Type B pancreatic cell (in vitro differentiated cells): ENCODE measurements at places on chromosomes 12 and 14.
A peak's percentile ranks its signal among the peaks of the same experiment; 100 is the strongest.

- peaks cover 34% of the 10 kb centered on the region for H3K36me3 ChIP-seq
- no peaks in the 10 kb centered on the region for H3K27me3 ChIP-seq
- no peak overlapping the region for H3K4me3 ChIP-seq
Measured at GRCh38 chr12:11727133-11727664, 77.7 kb downstream of the ETV6 start.

DNA sequence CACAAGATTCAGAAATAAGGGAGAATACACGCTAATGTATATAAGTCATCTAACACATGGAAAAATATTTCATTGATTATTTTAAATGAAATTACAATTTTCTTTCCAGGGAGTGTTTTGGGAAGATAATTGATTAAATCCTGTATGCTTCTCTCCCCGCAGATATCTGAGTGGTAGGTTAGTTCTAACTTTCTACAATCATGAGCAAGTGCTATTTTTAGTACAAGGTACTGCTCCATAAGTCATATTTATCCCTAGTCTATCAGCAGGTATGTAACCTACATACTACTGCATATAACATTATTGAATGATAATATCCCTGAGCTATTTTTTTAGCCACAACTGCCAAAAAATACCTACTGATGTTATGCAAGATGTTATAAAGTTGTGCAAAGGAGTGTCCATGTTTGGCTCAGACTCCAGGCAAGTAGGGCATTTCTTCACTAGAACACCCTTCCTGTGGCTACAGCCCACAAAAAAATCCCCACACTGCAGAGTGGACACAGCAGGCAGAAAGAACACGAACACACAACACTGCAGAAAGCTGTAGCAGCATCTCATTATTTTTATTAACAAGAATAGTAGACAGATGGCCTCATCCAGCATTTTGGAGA lies 87.0 kb downstream of the SEC23A start:
- DNase-seq, result no peak
- peaks cover 5% of the 10 kb centered on the region for H3K36me3 ChIP-seq
- no peaks in the 10 kb centered on the region for H3K4me1 ChIP-seq
- no peaks in the 10 kb centered on the region for H3K27me3 ChIP-seq
- no peak overlapping the region for H3K27ac ChIP-seq
- H3K4me3 ChIP-seq, result no peak overlapping the region

- no peak for DNase-seq
- H3K4me1 ChIP-seq, result peaks cover 19% of the 10 kb centered on the region
- H3K4me3 ChIP-seq, result no peak overlapping the region
- H3K27me3 ChIP-seq, result peaks cover 4% of the 10 kb centered on the region
- no peaks in the 10 kb centered on the region for H3K36me3 ChIP-seq
- no peak overlapping the region for H3K27ac ChIP-seq
Measured at GRCh38 chr14:71753976-71754375, 178.3 kb upstream of the RGS6 start.

DNA sequence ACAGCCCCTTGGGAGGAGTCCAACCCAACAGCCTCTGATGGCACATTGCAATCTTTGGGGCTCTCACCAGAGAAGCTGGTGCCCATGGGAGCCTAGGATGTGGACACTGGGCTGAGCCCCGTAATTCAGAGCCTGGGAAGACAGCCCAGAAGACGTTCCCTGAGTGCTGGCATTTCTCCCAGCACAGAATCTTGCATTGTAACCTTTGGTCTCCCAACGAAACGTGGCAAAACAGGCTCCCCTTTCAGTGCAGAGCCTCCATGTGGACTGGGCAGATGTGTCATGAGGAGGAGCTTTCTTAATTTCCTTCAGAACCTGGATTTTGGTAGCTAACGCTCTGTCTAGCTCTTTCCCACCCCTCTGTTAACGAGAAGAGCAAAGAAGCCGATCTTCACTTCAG lies 26.3 kb downstream of the BATF start:
- no peak overlapping the region for H3K4me3 ChIP-seq
- no peak for DNase-seq
- peaks cover 6% of the 10 kb centered on the region for H3K4me1 ChIP-seq
- H3K27ac ChIP-seq, result no peak overlapping the region

GRCh38 chr12:11105546-11105945 lies 13.4 kb upstream of the TAS2R43 start:
- no peak overlapping the region for H3K4me3 ChIP-seq
- H3K36me3 ChIP-seq, result peaks cover 64% of the 10 kb centered on the region
- no peak overlapping the region for H3K27ac ChIP-seq
- no peaks in the 10 kb centered on the region for H3K27me3 ChIP-seq
- no peak for DNase-seq

DNA sequence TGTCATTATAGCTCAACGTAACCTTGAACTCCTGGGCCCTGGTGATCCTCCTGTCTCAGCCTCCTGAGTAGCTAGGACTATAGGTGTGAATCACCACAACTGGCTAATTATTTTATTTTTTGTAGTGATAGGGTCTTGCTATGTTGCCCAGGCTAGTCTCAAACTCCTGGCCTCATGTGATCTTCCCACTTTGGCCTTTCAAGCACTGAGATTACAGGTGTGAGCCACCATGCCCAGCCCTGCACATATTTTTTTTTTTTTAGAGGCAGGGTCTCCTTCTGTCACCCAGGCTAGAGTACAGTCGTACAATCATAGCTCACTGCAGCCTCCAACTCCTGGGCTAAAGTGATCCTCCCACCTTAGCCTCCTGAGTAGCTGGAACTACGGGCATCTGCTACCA lies 8.9 kb downstream of the TMEM116 start:
- peaks cover 3% of the 10 kb centered on the region for H3K36me3 ChIP-seq
- no peak overlapping the region for H3K4me3 ChIP-seq
- peaks cover 10% of the 10 kb centered on the region for H3K4me1 ChIP-seq
- no peak for DNase-seq
- H3K27ac ChIP-seq, result no peak overlapping the region
- H3K27me3 ChIP-seq, result no peaks in the 10 kb centered on the region

- H3K27me3 ChIP-seq, result peaks cover 19% of the 10 kb centered on the region
- no peak overlapping the region for H3K4me3 ChIP-seq
- H3K4me1 ChIP-seq, result no peaks in the 10 kb centered on the region
- no peak for DNase-seq
- no peaks in the 10 kb centered on the region for H3K36me3 ChIP-seq
- H3K27ac ChIP-seq, result no peak overlapping the region
Measured at GRCh38 chr14:72588521-72588920, 305.4 kb downstream of the DPF3 start.

DNA sequence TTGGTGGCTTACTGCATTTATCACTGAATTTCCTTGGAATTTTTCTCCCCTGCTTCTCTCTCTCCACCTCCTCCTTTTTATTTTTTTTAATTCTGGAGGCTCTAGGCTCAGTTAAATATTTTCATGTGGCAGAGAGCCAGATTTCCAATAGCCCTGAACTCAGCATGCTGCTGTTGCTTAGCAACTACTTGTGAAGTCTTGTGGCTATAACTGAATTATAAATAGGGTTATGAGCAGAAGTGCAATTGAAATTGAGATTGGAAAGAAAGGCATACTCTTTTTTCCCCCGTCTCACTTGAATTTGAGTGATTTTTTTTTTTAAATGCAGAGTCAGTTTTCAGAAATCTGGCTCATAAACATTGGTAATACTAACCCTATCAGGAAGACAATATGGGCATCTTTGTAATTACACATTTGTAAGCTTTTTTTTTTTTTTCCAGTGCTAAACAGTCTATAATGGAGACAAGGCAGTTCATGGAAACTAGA lies 38.3 kb downstream of the ATF7IP start:
- no peaks in the 10 kb centered on the region for H3K27me3 ChIP-seq
- H3K4me3 ChIP-seq, result peak overlapping the region; percentile 19

DNA sequence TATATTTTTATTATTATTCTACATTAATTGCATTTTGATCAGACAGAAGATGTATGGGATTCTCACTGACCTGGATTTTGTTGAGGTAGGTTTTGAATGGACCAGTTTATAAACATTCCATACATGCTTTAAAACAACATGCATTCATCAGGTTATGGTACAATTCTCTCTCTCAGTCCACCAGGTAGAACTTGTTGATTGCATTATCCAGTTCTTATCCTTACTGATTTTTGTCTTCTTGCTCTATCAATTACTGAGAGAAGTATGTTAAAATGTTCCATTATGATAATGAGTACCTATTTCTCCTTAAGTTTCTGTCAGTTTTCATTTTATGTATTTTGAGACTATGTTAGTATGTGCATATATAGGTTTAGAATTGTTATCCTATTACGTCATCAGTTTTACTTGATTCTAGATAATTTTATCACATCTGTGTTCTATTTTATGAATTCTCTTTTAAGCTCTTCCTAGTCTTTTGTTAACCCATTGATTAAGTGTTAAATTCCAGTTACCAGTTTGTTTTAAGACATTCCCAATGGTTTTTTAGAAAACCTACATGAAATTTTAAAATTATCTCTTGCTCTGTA lies 50.6 kb downstream of the EP400 start:
- no peak overlapping the region for H3K27ac ChIP-seq
- H3K27me3 ChIP-seq, result no peaks in the 10 kb centered on the region
- no peak for DNase-seq
- peaks cover 4% of the 10 kb centered on the region for H3K36me3 ChIP-seq
- H3K4me3 ChIP-seq, result no peak overlapping the region

- peak overlapping the region; percentile 89 for H3K27ac ChIP-seq
- no peak for DNase-seq
- no peaks in the 10 kb centered on the region for H3K27me3 ChIP-seq
- peak overlapping the region; percentile 51 for H3K4me3 ChIP-seq
Measured at GRCh38 chr12:115872212-115872611, 405.3 kb downstream of the MED13L start.

- DNase-seq, result no peak
- no peaks in the 10 kb centered on the region for H3K4me1 ChIP-seq
- no peaks in the 10 kb centered on the region for H3K27me3 ChIP-seq
- H3K36me3 ChIP-seq, result no peaks in the 10 kb centered on the region
- no peak overlapping the region for H3K27ac ChIP-seq
Measured at GRCh38 chr14:49220492-49220891, 365.7 kb downstream of the RPS29 start.

- H3K27me3 ChIP-seq, result no peaks in the 10 kb centered on the region
- H3K4me1 ChIP-seq, result no peaks in the 10 kb centered on the region
- peaks cover 7% of the 10 kb centered on the region for H3K36me3 ChIP-seq
- H3K4me3 ChIP-seq, result no peak overlapping the region
Measured at GRCh38 chr12:57803319-57803893, 15.1 kb downstream of the AVIL start.

GRCh38 chr14:72786378-72787350 lies 107.2 kb downstream of the DPF3 start:
- DNase-seq, result peak; percentile 43
- no peak overlapping the region for H3K4me3 ChIP-seq

- H3K4me3 ChIP-seq, result peak overlapping the region; percentile 26
- H3K4me1 ChIP-seq, result peaks cover 27% of the 10 kb centered on the region
- no peaks in the 10 kb centered on the region for H3K27me3 ChIP-seq
- no peak for DNase-seq
- H3K36me3 ChIP-seq, result peaks cover 33% of the 10 kb centered on the region
Measured at GRCh38 chr14:69643430-69644200, 32.2 kb downstream of the SUSD6 start.

- H3K4me3 ChIP-seq, result no peak overlapping the region
- H3K36me3 ChIP-seq, result peaks cover 4% of the 10 kb centered on the region
- no peak for DNase-seq
- no peak overlapping the region for H3K27ac ChIP-seq
- H3K4me1 ChIP-seq, result no peaks in the 10 kb centered on the region
Measured at GRCh38 chr12:3677609-3678008, 75.3 kb downstream of the CRACR2A start.

DNA sequence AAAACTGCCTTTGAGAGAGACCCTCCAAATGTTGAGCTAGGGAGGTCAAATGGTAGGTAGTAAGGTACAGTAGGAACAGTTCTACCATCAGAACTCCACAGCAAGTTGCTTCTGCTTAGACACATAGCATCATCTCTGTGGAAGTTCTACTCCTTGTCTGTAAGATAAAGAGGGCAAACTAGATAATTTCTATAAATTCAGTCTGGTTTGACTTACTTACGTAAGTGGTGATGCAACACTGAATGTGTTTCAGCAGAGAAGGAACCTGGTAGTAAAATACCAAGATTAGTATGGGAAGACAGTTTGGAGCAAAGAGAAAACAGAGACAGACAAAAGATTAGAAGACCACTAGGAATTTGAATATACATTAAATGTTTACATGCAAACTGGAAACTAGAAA lies 42.0 kb downstream of the KITLG start:
- H3K36me3 ChIP-seq, result peaks cover 17% of the 10 kb centered on the region
- no peak overlapping the region for H3K27ac ChIP-seq
- H3K4me3 ChIP-seq, result no peak overlapping the region
- H3K4me1 ChIP-seq, result no peaks in the 10 kb centered on the region
- no peak for DNase-seq
- H3K27me3 ChIP-seq, result peaks cover 3% of the 10 kb centered on the region

GRCh38 chr12:85266356-85266755 lies 13.7 kb upstream of the ALX1 start:
- no peak overlapping the region for H3K27ac ChIP-seq
- H3K4me3 ChIP-seq, result no peak overlapping the region
- DNase-seq, result no peak
- H3K36me3 ChIP-seq, result no peaks in the 10 kb centered on the region
- peaks cover 14% of the 10 kb centered on the region for H3K27me3 ChIP-seq

DNA sequence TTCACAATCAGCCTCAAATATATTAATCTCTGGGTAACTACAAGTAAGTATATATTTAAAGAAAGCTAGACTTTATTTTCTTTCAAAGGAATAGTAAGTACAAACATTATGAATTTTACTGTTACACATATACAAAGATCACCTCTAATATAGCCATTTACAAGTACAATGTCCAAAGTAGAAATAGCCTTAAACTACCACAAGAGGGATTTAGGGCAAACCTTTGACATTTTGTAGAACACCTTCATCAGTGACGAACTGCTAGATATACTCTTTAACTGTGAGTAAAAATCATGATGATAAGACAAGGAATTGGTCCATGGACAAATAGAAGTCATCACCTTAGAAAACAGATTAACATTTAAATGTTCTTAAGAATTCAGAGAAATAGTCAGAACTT lies 69.8 kb downstream of the CNTN1 start:
- H3K36me3 ChIP-seq, result no peaks in the 10 kb centered on the region
- no peaks in the 10 kb centered on the region for H3K27me3 ChIP-seq
- DNase-seq, result no peak

DNA sequence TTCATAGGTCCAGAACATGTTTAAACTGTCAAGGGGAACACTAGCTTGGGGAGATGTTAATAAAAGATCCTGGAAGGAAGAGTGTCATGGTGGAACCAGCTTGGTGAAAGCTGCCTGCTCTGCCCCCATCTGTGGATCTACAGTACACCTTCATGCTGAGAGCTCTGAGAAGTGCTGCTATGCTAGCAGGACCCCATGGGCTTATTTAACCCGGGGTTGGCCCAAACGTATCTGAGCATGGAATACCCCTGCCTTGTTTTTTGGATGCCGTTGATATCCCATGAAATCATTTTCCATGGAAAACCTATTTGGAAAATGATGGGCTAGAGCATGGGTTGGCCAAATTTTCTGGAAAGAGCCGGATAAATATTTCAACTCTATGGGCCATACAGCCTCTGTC lies 14.2 kb downstream of the UBE3B start:
- H3K36me3 ChIP-seq, result peaks cover 35% of the 10 kb centered on the region
- no peak for DNase-seq
- H3K27ac ChIP-seq, result no peak overlapping the region
- H3K27me3 ChIP-seq, result no peaks in the 10 kb centered on the region
- no peak overlapping the region for H3K4me3 ChIP-seq

GRCh38 chr14:69263771-69264170 lies 3.8 kb downstream of the GALNT16 start:
- H3K36me3 ChIP-seq, result no peaks in the 10 kb centered on the region
- no peak overlapping the region for H3K27ac ChIP-seq
- no peak for DNase-seq
- H3K4me3 ChIP-seq, result no peak overlapping the region

GRCh38 chr14:98252820-98253219 lies 1019.2 kb downstream of the BCL11B start:
- no peak for DNase-seq
- H3K4me1 ChIP-seq, result no peaks in the 10 kb centered on the region
- H3K27me3 ChIP-seq, result peaks cover 3% of the 10 kb centered on the region
- H3K36me3 ChIP-seq, result no peaks in the 10 kb centered on the region
- H3K4me3 ChIP-seq, result no peak overlapping the region
- H3K27ac ChIP-seq, result no peak overlapping the region
